Glomerular endothelial cell (primary cell): ENCODE measurements at places on chromosomes 3 and 15.

DNA sequence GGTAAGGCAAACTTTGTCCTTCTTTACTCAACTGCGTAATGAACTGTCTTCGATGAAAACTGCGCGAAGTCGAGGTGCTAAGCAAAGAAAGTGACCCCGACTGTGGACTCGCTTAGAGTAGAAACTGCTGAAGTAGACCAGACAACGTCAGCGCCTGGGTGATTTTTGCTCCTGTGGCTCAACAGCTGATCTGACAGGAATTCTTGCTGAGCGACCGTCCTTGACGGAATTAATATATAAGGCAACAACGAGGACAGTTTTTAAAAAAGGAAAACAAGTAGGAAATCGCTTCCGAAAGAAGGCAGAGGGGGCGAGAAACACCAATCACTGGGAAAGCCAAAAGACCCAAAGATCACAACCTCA, 541 bp downstream of the RPS27L start:
- no peak for DNase-seq

DNA sequence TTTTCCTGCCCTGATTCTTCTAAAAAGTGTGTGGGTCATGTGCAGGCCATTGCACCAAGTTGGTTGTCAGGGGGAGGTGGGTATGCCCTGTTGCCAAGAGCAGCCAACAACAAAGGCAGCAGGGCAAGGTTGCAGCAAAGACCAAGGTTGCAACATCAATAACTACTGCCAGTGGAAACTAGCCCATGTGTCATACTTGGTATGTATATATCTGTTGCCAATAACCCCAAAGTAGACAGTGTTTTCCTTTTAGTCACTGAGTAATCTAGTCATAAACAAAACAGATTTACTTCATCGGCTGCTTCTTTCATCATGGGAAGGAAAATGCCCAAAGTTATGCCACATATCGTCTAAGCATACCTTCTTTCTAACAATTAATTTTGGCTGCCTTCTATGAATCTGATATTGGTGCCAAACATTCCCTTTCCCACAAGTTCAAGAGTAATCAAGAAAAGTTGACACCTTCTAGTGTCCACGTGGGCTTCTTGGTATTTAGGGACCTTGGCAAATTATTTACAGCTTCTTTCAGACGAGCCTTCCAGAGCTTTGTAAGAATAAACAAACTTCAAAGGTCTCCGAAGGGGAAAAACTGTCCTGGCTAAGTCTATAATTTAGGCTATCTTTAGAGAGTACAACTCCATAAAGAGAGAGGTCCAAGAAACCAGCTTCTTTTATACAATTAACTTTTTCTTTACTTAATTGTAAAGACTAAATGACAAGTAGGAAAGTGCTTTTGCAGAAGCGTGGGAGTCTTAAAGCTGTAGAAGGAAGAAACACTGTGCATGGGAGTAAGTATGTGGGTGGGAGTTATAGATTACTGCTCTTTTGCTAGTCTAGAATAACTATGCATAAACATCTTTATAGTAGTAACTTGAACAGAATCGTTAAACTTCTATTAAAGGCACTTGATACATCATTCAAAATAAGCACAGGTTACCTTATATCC, 10.0 kb upstream of the MBNL1 start:
- no peak for DNase-seq

- DNase-seq = no peak
These were observed 106.5 kb upstream of the GALNT15 start for GRCh38 chr3:16067837-16068471.

DNA sequence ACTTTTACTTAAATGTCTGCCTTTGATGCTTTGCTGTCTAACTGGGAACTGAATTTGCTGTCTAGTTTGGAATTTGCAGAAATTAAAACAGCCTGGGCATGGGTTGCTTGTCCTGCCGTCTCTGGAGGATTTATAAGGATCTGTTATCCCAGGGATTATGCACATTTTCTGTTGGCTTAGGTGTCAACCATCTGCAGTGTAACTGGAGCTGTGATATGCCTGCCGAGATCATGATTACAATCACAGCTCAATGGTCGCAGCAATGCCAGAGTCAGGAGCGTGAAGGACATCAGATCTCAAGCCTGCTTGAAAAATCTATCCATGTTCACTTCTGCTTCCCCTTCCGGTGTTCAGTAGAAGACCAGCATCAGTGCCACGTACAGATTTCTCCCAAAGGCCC, 41.8 kb upstream of the SETMAR start:
- DNase-seq = no peak

GRCh38 chr3:63791974-63792373, 27.1 kb upstream of the C3orf49 start:
- no peak for DNase-seq

DNA sequence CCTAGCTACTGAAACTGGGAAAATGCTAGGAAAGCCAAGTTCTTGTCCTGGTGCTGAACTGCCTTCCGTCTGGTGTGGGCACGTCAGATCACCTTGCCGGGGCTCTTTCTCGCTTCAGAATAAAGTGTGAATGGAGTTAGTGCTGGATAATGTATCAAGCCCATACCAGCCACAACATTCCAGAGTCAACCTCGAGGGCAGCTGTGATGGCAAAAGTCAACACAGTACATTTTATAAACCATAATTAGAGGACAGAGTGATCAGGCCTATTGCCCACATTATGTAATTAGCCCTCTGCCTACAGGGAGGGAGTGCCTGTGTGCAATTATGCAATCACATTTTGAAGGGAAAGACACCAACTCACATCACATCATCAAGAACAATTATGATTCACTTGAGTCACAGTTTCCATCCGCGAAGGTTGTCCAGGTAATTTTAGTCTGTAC, 165.2 kb downstream of the RORA start:
- no peak for DNase-seq

GRCh38 chr15:61974759-61975158, 85.5 kb downstream of the VPS13C start:
- no peak for DNase-seq

DNA sequence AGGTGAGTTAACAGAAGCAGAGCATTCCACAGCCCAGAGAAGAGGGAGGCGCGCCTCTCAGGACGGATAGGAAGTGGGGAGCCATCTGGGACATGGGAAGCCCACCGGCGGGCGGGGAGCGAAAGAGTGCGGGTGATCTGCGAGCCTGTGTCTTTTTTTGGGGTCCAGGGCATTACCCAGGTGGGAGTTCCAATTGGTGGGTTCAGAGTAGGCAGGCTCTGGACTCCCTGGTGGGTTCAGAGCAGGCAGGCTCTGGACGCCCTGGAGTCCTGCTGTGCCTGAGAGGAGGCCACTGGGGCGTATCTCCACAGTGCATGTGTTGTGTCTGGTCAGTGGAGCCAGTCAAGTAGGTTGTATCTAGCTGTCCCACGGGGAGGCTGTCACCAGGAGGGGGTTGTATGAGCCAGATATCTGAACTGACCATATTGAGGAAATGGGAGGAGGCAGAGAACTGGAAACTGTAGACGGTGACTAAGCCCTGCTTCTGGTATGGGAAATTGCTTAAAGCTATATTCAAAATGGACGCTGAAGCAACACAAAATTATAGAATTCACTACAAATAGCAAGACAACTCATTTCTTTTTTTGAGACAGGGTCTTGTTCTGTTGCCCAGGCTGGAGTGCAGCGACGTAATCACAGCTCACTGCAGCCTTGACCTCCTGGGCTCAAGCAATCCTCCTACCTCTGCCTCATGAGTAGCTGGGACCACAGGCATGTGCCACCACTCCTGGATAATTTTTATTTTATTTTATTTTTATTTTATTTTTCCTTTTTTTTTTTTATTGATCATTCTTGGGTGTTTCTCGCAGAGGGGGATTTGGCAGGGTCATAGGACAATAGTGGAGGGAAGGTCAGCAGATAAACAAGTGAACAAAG, 34.5 kb upstream of the CHST2 start:
- DNase-seq = peak; percentile 74

GRCh38 chr15:50229336-50229735, 36.2 kb downstream of the HDC start:
- DNase-seq = no peak

GRCh38 chr3:60364475-60364874, 886.8 kb downstream of the FHIT start:
- no peak for DNase-seq

GRCh38 chr3:153970741-153971347, 150.3 kb upstream of the ARHGEF26 start:
- DNase-seq = peak; percentile 14

DNA sequence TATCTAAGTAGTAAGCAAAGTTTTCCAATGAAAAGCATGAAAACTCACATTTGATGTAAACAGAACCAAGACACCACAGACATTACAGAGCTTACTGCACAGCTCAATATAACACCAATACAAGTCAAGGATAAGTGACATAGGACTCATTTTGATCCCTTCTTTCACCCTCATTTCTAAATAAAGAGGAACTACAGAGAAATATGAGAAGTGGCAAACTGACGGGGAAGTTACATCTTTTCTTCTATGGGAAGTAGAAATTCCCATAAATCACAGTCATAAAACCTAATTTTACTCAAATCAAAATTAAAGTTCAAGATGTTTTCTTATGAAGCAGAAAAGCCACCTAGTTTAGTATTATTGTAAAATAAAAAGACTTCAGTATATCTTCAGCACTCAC, 3.8 kb downstream of the ATG3 start:
- DNase-seq = no peak

GRCh38 chr3:82194870-82195269, 433.4 kb upstream of the GBE1 start:
- DNase-seq = peak; percentile 5

DNA sequence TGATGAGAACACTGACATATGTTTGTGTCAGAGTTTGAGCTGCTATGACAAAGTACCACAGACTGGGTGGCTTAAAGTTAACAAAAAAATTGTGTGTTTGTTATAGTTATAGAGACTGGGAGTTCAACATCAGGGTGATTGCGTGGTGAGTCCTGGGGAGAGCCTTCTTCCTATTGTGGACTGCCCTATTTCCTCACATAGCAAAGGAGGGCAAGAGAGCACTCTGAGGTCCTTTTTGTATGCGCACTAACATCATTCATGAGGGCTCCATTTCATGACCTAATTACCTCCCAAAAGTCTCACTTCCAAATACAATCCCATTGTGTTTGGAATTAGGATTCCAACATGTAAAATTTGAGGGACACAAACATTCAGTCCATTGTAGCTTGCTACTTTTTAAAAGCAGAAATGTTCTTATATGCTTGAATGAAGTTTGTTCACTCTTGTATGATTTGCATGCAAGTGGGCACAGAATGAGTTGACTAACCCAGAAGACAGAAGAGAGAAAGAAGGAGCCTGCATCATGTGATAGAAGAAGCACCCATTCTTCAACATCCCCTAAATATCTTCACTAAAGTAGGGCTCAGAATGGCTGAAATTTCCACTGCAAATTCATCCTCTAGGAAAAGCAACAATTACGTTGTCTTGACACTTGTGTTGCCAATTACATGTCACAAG, 18.9 kb upstream of the ALCAM start:
- no peak for DNase-seq

DNA sequence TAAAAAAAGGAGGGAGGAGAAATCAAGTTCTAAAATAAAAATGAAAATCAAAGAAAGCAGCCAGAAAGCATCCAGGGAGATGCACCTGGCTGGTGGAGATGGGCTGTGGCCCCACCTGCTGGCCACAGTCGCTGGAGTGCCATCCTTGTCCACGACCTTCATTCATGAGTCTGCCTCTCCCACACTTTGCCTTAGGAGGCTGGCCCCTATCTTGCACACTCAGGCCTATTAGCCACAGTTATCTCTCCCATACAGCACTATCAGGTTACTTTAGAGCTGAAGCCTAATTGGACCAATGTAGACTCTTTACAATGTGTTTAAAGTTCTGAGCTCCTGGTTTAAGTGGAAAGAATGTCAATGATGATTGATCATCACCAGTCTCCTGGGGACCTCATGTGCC, 392.0 kb upstream of the RORA start:
- no peak for DNase-seq

- no peak for DNase-seq
These were observed 124.3 kb downstream of the MYLK start for GRCh38 chr3:123759871-123760270.

DNA sequence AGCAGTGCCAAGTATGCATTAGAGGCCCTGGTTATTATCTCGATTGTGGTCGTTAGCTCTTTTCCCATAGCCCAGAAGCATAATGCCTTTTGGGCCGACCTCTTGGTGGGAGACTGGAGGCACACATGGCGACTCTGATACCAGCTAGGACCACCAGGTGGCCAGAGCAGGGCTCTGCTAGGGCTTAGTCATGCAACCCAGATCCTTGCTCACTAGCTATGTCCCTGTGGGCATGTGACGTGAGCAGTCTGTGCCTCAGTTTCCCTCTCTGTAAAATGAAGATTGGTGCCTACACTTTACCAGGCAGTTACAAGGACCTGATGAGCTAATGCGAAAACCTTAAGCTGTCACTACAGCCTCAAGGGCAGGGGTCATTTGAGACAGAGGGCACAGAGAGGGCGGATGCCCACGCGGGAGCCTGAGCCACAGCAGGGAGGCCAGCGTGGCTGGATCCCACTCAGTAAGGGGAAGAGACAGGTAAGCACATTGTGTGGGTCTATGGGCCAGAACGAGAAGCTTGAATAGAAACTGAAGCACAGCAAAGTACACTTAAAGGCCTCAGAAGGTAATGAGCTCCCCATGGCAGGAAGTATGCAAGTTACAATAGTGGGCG, 8.8 kb downstream of the KLF15 start:
- no peak for DNase-seq

GRCh38 chr3:40185029-40185695, 124.3 kb upstream of the EIF1B start:
- DNase-seq = no peak

- no peak for DNase-seq
These were observed 15.0 kb downstream of the CEP70 start for GRCh38 chr3:138578961-138579574.

GRCh38 chr3:55160241-55160983, 232.6 kb upstream of the LRTM1 start:
- no peak for DNase-seq

DNA sequence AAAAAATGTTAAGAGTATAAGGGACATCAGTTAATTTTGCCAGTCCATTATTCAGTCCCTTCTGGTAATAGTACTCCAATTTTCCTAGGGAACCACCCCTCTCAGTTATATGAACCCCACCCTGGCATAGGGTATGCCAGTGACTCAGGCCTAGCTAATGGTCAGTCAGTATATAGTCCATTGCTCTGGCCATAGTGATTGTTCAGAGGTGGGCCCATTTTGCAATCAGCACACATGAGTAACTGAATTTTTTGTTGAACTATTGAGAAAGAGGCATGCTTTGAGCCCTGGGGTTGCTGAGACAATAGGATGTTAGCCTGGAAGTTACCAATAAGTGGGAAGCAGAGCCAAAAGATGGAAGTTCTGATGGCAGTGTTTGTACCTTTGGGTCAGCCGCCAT, 4.1 kb downstream of the LRCH3 start:
- DNase-seq = no peak

- no peak for DNase-seq
These were observed 232.0 kb upstream of the HES1 start for GRCh38 chr3:193903966-193904365.

DNA sequence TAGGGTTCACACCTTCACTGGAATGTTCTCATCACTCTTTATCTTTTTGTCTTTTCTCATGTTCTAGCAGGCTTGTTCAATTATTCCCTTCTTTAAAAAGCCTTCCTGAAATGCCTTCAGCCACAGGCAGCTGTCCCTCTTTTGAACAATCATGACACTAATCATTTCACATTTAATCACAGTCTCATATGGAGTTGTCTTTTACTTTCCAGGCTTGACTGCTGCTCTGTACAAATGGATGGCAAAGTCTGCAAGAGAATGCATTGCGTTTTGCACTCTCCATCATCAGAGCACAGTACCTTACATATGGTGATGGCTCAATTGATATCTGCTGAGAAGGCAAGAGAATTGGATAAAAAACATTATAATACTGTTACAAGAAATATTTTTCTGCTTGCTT, 529.8 kb downstream of the DIPK2A start:
- DNase-seq = no peak
